AG09309 (cell line): ENCODE measurements at places on chromosomes 3 and 15.

- no peak for DNase-seq
Measured at GRCh38 chr3:16893618-16894200, 9.0 kb downstream of the PLCL2 start.

DNA sequence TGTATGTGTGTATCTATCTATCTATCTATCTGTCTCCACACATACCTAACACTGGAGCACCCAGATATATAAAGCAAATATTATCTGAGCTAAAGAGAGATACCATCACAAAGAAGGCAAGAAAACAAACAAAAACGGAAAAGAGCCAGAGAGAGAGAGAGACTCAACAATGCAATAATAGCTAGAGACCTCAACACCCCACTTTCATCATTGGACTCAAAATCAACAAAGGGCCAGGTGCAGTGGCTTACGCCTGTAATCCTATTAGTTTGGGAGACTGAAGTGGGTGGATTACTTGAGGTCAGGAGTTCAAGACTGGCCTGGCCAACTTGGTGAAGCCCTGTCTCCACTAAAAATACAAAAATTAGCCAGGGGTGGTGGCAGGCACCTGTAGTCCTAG, 23.4 kb downstream of the NCBP2 start:
- DNase-seq: no peak

- peak; percentile 7 for DNase-seq
Measured at GRCh38 chr15:59501597-59501996, 63.6 kb downstream of the FAM81A start.

- DNase-seq: no peak
Measured at GRCh38 chr3:194582196-194582905, 50.9 kb downstream of the TMEM44 start.

GRCh38 chr3:5809586-5810246, 622.2 kb downstream of the EDEM1 start:
- DNase-seq: no peak

DNA sequence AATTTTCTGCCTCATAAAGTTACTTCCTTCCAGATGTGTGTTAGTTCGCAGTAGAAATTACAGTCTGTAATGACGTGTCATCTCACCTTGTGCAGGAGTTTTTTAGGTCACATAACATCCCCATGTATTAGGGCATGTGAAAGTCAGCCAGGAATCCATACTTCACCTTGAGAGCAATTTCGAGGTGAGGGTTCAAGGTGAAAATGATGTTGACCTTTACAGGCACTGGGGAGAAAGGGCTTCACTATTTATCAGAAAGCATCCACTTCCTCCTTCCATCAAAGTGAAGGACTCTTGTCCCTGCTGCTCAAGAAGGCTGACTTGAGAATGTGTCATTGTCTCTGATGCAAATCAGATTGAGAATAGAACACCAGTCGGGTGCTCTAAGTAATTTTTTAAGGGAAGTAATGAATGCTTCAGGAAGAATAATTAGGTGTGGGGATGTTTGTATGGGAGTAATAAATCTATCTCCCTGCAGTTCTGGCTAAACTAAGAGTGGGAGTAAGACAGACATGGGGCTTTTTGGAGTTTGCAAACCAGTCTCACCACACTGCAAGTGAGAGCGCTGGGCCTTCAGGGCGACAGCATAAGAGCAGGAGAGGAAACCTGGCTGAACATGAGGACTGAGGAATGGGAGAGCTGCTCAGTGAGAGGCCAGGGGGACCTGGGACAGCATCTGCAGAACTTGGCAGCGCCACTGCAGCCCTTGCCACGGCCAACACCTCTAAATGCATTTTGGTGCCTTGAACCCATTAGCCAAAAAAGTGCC, 85.9 kb upstream of the IL12A start:
- no peak for DNase-seq

- DNase-seq: no peak
Measured at GRCh38 chr3:169751875-169752274, 13.0 kb downstream of the TERC start.

- DNase-seq: no peak
Measured at GRCh38 chr15:63560741-63561448, 36.3 kb upstream of the FBXL22 start.

DNA sequence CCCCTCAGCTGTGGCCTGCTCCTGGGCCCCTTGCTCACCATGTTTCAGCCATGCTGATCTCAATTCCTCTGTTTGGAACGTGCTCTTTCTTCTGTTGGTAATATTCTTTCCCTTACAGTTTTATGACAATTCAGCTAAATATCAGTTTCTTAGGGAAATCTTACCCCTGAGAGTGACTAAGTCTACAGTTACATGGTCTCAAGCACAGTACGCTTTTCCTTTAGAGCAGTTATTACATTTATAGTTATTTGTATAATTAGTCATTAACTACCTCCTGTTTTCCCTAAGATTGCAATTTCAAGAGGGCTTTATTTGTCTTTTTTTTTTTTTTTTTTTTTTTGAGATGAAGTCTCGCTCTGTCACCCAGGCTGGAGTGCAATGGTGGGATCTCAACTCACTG, 23.5 kb downstream of the C3orf62 start:
- no peak for DNase-seq

- no peak for DNase-seq
Measured at GRCh38 chr3:59890639-59891038, 840.8 kb upstream of the CFAP20DC start.

DNA sequence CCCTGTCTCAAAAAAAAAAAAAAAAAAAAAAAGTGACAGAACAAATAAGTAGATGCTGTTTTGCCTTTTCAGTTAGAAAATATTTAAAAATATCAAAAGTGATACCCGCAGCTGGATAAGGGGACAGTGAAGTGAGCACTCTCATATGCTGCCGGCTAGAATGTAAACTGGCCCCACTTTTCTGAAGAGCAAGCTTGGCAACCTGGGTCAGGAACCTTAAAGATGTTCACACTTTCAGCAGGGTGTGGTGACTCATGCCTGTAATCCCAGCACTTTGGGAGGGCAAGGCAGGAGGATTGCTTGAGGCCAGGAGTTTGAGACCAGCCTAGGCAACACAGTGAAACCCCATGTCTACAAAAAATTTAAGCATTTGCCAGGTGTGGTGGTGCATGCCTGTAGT, 17.4 kb downstream of the FSD2 start:
- no peak for DNase-seq
